ENCODE measurements at places on chromosomes 1 and 21.

GRCh38 chr1:3036447-3037280, 15.4 kb downstream of the ACTRT2 start:
- no peak for DNase-seq

GRCh38 chr1:180097326-180097605, 57.4 kb upstream of the QSOX1 start:
- no peak for DNase-seq

GRCh38 chr1:212584092-212584886, 24.3 kb upstream of the ATF3 start:
- no peak for DNase-seq

- DNase-seq, result no peak
These were observed 38.4 kb downstream of the IGSF21 start for GRCh38 chr1:18145851-18146618.

GRCh38 chr1:33289858-33290154, 31.1 kb downstream of the A3GALT2 start:
- DNase-seq, result no peak

DNA sequence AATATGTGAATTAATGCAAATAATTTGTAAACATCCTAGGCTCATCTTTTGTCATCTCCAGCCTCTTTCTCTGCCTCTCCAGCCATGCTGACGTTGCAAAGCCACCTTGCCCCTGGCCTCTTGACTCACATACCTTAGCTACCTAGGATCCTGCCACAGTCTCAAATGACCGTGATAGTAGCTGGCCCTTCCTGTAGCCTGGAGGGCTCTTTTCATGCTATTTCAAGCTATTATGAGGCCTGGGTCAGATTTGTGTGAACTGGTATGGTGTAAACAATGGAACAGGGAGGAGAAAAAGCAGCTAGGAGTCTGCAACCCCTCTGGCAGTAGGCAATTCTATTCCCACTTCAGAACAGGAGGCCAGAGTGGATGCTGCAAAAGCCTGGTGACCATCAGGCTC, 337.7 kb downstream of the DISC1 start:
- no peak for DNase-seq

DNA sequence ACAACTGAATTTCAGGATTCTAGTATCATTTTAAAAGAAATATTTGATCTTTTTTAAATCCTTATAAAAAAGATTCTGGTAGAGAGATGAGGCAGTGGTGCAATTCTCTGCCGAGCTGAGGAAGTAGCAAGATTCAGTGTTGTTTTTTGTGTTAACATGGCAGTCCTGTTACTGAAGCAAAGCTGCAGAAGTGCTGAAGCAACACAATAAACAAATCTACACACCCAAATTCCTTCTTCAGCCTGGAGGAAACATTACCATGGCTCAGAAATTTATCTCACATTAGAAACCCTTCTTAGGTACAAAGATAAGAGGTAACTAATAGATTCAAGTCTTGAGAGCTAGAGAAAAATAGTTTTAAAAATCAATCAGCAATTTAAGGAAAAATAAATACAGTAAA, 216.0 kb downstream of the DENND1B start:
- DNase-seq, result no peak

GRCh38 chr1:19888112-19888511, 5.9 kb downstream of the OTUD3 start:
- no peak for DNase-seq

DNA sequence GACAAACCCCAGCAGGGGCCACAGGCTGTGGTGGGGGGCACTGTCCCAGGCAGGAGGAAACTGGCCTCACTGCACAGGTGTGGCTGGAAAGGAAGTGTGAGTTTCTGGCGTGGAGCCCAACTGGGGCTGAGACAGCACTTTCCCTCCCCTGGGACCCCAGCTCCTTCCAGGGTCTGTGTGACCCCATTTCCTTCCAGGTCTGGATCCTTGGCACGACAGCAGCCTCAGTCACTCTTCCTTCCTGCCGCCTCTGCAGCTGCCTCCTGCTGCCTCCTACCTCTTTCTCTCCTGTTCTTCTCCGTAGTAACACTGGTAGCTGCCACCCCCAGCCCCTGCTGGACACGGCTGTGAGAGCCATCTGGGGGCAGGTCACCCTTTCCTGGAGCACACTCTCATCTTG, 88.0 kb downstream of the SIK1 start:
- no peak for DNase-seq

DNA sequence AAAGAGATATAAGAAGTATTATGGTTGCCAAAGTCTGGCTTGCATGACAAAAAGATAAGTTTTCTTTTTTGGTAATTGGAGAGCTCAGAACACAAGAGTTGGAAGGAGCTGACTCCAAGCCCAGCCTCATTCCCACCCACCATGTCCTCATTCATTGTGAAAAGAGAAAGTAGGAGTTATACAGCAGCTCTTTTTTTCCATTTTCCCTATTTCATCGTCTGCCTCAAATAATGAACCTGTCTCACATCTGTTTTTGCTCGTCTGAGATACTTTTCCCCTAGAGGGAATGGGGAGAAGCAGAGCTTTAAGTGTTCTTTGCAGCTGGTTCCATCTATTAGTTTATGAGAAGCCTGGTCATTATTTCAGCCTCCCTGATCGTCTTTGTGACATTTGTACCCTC, 34.7 kb downstream of the AGT start:
- no peak for DNase-seq

DNA sequence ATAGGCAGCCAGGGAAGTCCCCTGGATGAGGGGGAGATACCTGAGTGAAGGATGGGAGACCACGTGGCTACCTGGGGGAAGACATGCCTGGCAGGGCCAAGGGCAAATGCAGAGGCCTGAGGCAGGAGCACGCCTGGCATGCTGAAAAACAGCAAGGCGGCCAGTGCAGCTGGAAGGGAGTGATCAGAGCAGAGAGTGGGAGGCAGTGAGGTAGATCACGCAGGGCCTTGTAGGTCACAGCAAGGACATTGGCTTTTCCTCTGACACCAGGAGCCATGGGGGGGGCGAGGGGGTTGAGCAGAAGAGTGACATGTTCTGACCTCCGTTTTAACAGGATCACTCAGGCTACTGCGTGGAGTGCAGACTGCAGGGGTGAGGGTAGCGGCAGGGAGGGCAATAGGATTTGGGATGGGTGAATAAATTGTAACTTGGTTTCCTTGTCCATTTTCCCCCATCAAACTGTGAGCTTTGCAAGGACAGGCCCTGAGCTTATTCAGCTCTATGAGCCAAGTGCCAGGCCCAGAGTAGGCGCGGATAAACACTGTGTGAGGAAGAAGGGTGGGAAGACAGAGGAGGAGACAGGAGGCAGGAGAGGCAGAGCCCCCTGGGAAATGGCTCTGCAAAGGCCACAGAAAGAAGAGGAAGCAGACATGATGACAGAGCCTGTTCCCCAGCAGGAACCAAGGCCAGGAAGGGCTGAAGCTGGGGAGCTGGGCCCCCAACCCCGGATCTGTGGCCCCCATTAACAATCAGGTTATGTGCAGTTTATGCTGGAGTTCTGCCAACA, 16.6 kb downstream of the IFI6 start:
- DNase-seq, result no peak

DNA sequence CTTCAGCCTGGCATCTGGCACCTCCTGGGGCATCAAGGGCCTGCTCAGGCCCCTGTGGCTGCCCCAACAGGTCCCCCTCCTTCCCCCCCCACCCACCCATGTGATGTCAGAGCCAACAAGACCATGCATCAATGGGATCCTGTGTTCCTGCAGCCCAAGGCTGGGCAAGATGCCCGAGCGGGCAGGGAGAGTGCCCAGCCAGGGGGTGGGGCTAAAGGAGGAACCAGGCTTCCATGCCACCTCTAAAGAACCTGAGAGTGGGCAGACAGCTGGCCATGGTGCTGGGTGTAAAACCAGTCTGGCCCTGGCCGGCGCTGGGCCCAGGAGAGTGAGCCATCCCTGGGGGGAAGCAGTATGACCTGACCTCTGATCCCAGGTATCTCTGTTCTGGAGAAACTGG, 7.6 kb downstream of the COL16A1 start:
- DNase-seq, result no peak

DNA sequence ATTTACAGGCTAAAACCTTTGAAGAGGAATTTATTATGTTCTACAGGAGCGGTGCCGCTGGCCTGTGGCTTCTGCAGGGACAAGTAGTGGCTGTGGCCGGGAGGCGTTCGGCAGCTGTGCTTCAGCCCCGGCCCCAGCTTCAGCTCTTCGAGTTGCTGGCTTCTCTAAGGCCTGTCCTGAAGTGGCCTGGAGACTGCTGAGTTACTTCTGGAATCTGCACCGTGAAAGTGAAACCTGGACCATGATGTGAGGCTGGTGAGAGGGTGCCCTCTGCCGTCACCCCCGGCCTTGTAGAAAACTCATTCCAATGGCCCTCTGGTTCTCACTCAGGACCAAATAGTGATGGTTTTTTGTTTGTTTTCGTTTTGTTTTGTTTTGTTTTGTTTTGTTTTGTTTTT, 48.1 kb downstream of the PRKCZ start:
- DNase-seq, result no peak
